ENCODE measurements at places on chromosomes 3 and 15. TPM values are rescaled to one million over a fixed set of nuclear protein-coding genes. Genes with fewer than 3 reads are reported as not detected.

The SYNPR gene
- total RNA-seq: not detected

The SNX1 gene
- total RNA-seq: 96.4 TPM

The CLDN16 gene
- not detected for total RNA-seq

- DNase-seq: no peak
These were observed 1.2 kb downstream of the ROBO2 start for GRCh38 chr3:77040926-77041722.

The SLC28A2 gene
- total RNA-seq: not detected

The PLA2G4E gene
- not detected for total RNA-seq

The PRR20G gene
- not detected for total RNA-seq

All from activated T-cell treated with anti-CD3 and anti-CD28 coated beads, Interleukin-2, amount 50 U/mL, for 4 hours (primary cell).